Lower leg skin (tissue), 4 donors: ENCODE measurements at places on chromosomes 7 and 10. TPM values are rescaled to one million over a fixed set of nuclear protein-coding genes. Genes with fewer than 3 reads are reported as not detected.

GRCh38 chr7:106692450-106693051 lies 31.6 kb upstream of the CCDC71L start:
- DNase-seq: no peak

PODXL gene
- 9.6 TPM for total RNA-seq

NRP1 gene
- 22.2 TPM for total RNA-seq

DNA sequence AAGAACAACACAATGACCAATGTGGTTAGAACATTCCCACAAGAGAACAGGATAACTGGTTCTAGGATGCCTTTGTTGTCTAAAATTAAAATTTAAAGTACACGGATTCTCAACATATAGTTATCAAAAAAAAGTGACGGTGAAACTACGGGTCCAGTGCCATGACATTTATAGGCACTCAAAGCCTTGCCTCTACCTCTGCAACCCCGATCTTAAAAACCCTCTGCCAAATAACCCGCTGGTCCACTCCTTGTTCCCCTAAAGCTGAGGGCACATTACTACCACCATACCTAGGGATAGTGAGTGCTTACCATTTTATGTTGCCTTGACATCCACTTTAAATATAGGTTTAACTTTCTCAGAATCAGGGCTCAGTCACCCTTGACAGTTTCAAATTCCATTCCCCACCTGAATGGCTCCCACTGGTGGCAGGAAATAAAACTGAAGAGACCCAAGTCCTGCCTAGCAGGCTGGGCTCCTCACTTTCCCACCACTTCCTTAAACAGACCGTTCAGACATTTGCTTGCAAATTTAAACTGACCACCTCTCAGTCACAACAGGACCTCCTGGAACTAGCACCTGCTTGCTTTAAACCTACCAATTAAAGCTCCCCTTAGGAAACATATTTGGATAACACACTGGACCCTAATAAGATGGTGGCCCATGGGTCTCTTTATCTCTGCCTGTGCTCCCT lies 169.9 kb upstream of the ASAH2 start:
- no peak for DNase-seq

FERD3L gene
- total RNA-seq: not detected

DNA sequence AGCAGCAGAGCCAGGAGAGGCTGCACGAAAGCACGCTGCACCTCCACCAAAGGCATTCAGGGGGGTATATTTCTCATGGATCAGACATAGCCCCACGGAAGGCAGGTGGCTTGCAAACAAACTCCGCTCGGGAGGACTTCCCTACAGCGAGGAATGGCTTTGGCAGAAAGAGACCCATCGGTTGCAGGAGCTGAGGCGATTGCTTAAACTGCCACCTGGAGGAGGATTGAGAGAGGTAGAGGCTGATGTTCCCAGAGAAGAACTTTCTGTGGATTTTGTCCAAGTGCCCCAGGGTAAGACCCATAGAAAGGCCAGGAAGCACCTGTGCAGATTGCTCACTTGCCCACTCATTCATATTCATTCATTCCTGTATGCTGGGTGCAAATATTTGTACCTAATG lies 89.1 kb downstream of the NEUROD6 start:
- no peak for DNase-seq

DNA sequence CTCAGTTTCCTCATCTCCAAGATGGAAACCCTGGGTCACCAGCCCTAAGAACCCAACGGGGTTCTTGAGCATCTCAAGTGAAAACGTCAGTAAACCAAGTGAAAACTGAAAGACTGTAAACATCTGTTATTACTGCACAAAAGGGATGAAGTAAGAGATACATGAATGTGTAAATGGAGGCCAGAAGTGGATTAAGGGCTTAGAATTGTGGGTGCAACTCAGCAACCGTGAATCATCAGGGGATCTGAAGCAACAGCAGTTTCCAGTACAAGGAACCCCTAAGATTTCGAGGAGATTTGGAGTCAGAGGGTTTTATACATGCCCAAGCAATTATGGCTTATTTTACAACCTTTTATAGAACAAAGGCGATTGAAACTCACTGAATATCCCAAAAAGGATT lies 95.7 kb upstream of the SVIL start:
- DNase-seq: no peak

DNA sequence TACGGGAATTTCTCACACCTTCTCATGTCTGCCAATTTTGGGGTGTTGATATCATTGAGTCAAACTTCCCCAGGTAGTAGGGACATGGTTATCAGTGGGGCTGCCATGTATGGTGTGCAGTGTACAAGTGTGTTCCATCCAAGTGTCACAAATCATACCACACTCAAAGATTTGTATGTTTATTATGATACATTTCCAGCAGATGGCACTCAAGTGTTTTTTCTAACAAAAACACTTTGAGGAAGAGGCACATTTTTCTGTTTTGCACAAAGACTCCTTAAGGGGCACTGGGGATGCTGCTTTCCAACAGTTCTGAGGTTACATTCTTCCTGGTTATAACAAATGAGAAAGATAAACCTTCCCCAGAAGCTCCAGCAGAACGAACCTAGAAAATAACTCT lies 414.5 kb downstream of the REEP3 start:
- DNase-seq: no peak

- no peak for DNase-seq
These were observed 74.2 kb downstream of the MALSU1 start for GRCh38 chr7:23373151-23374004.

GRCh38 chr10:132097609-132098377 lies 32.0 kb downstream of the JAKMIP3 start:
- no peak for DNase-seq

LIPA gene
- 12.5 TPM for total RNA-seq

DNA sequence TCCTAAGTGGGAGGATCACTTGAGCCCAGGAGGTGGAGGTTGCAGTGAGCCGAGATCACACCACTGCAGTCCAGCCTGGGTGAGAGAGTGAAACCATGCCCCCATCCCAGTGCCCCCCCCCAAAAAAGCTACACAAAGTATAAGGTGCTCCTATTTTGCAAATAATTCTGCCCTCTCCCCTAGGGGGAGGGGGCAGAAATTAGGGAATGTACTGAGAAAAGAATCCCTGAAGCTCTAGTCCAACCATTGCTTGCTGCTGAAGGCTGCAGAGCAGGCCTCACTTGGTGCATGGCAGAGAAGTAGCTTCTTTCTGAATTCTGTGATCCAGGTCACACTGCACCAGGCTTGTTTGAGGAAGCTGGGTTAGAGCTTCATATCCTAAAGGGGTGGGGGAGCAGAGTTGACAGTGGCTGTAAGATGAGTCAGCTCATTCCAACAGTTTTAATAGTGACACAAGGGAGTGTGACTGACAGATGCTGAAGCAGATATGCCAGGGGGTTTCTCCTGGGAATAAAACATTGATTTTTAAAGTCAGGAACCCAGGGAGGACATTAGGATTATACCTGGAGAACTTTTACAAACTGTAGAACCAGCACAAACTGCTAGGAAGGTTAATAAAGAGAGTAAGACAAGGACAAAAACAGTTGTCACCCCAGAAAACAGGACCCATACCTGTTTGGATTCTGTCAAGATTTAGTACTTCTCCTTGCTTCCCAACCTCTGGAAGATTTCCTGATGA lies 32.8 kb upstream of the STRIP2 start:
- no peak for DNase-seq

DNA sequence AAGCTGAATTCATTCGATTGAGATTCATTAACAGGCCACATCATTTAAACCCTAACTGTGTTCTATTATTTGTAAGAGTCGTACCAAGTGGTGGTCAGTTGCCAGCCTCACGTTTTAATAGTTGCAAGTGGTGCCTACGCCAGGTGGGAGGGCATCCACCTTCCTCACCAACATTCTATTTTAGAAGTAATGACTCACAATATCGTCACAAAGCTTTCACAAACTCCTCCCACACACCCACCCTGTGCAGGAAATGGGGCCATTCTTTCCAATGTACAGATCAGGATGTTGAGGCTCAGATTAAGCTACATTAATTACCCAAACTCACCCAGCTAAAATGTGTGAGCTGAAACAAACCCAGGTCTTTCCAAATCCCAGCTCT lies 77.3 kb upstream of the SAMD8 start:
- DNase-seq: no peak

DNA sequence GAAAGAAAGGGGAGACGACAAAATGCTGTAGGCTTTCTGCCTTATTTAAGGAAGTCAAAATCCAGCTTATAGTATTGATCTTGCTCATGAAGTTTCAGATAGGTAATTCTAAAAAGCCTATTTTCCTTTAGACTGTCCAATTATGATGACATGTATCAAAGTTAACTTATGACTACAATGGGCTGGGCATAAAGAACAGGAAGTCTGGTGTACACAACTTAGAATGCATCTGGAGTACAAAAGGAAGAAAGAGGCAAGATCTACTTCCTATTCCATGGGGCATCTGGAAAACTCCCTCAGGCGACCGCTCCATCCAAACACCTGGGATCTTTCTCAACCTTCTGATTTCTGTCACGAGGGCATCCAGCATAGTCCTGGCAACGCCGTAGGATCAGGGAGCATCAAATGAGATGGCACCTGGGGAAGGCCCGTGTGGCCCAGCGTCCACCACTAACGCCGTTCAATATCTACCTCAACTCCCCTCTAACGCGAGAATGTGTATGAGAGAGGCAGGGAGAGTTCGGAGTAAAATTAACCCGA lies 512 bp downstream of the FAM24B start:
- DNase-seq: no peak

DNA sequence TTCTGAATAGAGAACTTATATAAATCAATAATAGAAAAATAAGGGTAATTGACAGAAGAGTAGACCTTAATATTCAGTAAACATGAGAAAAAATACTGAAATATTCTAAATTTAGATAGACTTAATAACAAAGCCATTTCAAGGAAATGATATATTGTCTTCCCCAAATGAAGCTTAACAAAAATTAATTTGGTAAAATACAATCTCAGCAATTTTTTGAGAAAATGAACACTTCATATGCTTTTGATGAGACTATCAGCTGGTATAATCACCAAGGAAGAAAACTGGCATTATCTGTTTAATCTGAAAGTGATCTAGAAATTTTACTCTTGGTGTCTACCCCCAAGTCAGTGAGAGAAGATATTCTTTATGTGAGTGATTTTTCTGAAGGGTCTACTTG lies 1.7 kb upstream of the FAM237B start:
- DNase-seq: no peak

GRCh38 chr10:110511734-110512449 lies 14.2 kb downstream of the DUSP5 start:
- DNase-seq: no peak

DNA sequence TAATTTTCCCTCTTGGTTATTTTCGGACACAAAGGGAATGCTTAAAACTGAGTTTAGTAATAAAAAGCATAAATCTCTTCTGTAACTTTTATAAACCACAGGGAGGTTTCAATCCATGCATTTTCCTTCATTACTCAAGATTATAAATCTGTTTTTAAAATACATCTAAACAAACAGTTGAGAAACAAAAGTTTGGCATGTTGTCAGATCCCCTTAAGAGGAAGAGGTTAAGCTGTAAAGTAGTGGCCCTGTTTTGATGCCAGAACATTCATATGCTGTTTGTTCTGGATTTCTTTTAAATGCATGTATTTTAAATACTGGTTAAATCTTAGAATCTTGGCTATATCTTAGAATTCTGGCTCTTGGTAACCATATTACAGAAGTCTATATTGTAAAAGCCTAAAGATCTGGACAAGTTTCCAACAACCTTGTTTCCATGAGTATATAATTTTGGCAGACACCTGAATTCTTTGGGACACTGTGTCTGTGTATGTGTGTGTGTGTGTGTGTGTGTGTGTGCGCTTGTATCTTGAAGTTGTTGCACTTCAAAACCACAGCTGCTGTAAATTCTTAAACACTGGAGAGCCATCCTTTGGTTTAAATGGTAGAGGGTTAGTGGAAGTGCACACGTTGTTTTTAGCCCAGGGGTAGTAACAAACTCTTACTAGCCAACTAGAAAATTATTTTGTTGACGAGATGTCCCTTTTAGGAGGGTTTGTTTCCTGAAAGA lies 6.8 kb upstream of the SEMA4G start:
- no peak for DNase-seq

DNA sequence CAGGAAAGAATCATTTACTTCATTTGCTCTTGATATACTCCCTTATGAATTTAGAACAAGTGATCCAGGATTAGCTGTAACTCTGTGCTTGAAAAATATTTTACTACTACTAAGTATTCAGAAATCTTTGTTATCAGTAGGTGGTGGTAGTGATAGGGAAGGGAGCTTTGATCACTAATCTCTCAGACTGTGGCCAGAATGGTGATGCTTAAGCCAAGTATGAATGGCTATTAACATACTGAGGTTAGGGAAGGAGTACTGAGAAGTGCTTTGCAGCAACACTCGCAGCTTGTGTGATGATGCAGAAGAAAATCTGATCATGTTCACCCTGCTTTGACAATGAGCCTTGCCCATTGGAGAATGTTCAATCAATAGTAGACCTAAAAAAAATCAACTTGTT lies 29.3 kb downstream of the AP3M1 start:
- no peak for DNase-seq

DOCK4 gene
- 8.3 TPM for total RNA-seq

DNA sequence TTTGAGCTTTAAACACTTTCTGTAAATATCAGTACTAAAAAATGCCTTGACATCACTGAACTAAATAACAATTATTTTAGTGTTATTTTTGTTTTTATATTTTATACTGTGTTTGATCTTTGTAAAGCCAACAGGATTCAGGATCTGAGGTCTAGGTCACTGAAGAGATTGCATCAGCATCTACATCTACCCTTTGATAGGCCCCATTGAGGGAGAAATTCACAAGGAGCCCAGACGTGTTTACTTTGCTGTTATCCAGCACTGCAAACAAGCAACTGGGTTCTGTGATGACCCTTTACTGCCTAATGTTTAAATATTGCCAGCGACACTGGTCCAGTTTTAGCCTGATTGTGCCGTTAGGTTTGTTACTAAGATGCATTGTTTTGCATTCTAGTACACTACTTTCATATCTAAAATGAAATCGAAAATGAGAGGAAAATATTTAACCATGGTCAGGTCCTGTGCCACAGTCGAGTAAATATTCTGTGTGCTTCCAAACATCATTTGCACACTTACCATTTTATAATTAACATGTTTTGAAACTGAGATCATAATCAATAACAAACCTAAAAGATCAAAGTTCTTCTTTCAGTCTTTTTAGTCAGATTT lies 48.7 kb downstream of the SP8 start:
- DNase-seq: no peak

DNA sequence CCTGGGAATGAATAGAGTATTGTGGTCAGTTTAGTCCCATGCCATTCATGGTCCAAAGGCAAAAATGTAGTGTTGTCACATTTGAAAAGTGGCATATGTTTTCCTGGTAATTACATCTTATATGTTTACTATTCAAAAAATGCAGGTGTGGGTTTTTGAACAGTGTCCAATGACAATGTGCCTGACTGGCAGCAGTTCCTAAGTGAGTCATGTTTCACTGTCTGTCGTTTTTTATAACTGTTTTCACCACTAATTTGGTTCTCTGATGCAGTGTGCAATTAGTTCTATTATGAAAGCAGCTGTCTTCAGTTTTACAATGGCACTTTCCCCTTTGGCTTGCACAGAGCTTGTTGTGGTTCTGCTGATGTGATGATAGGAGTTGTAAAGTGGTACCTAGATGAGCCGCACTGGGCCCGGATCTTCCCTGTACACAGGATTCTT lies 162.3 kb downstream of the SEM1 start:
- no peak for DNase-seq

AQP1 gene
- 138 TPM for total RNA-seq

GRCh38 chr7:116984917-116985316 lies 31.6 kb downstream of the ST7 start:
- no peak for DNase-seq
